ENCODE measurements at places on chromosomes 2 and 18.

- no peak for DNase-seq
Measured at GRCh38 chr2:225164401-225165050, 122.3 kb upstream of the DOCK10 start.

GRCh38 chr2:177312562-177312961 is 48.0 kb upstream of the NFE2L2 start:
- no peak for DNase-seq

DNA sequence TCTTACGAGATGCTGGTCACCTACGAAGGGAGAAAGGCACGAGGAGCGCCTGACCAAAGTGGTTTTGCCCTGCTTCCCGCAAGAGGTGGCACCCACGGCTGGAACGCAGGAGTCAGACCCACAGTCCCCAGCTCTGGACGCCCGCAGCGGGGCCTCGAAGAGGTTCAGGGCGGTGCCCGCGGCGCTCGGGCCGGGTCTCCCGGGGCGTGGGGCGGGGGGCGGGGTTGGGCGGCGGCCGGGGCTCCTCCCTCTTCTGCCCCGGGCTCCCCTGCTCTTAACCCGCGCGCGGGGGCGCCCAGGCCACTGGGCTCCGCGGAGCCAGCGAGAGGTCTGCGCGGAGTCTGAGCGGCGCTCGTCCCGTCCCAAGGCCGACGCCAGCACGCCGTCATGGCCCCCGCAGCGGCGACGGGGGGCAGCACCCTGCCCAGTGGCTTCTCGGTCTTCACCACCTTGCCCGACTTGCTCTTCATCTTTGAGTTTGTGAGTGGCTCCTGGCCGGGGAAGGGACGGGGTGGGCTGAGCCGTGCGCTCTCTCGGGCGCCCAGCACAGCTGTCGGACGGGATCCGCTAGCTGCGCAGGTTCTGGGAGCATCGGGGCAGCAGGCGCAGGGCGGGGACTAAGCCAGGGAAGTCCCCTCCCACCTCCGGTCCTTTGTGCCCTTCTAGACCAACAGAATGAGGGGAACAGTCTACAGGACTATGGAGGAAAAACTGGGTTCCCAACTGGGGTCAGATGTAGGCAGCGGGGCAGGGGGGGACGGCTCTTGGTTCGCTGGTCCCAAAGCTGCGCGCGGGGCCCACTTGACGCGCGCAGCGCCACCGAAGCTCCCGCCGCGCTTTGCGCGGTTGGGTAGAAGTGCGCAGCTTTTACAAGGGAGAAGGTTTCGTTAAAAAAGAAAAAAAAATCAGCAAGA is at the start of gene MAL:
MAL (plus strand) TSS at position 303 of the 914 bp plus-strand sequence; CDS start at position 388, 85 bp downstream.
- DNase-seq = no peak

GRCh38 chr2:88671786-88672427 is 19.6 kb upstream of the RPIA start:
- DNase-seq = peak; percentile 19

GRCh38 chr2:85439025-85439472 is 20.5 kb downstream of the SH2D6 start:
- no peak for DNase-seq

DNA sequence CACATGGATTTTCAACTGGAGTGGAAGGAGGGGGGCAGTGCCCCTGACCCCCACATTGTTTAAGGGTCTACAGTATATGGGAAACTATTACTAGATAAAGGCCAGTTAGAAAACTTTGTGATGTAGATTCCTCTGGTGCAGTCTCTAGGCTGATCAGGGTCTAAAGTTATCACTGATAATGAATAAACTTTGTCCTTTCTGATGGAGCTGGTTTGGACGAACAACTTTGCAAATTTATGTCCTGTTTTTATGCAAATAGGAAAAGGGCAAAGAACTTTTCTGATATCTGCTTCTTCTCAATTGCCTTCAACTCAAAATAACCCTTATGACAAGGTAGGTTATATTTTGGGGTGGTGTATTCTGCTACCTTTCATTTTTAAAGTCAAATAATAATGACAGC is 829.2 kb upstream of the ACVR2A start:
- DNase-seq = no peak

GRCh38 chr2:10030311-10030736 is 13.0 kb upstream of the KLF11 start:
- DNase-seq = no peak

DNA sequence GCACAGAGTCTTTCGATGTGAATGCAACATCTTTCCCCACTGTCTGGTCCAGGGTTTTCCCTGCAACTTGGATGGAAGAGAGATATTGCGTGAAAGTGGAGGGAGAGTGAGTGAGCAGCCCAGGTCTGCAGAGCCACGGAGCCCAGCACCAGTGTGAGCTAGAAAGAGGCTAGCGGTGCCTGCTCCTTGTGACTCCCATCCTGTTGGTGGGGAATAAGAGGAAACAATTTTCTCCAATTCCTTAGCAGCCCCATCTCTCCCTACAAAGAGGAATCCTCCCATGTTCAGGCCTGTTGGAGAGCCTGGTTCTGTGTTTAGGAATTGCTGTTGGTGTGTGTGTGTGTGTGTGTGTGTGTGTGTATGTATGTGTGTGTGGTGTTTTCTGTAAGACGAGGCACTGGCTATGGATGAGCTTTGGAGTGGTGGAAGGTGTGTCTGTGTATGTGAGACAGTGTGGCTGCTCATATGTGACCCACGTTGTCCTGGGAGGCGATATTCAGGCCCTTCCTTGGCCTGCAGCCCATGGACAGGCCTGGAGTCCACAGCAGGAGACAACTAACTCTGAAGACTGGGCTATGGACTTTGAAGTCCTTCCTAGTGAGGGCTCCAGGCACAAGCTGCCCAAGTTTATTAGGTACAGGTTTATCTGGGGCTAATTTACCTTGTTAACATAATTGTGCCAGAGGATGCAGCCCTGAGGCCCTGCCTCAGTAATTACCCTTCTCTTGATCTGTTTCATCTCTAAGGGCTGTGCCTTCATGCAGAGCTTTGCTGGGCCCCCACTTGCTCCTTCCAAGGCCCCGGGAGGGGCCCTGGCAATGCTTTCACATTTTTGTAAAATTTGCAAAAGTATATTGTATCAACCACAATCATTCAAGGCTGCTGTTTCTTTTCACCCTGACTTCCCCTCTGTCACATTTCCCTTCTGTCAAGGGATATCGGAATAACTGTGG is 88.6 kb upstream of the HAAO start:
- no peak for DNase-seq

DNA sequence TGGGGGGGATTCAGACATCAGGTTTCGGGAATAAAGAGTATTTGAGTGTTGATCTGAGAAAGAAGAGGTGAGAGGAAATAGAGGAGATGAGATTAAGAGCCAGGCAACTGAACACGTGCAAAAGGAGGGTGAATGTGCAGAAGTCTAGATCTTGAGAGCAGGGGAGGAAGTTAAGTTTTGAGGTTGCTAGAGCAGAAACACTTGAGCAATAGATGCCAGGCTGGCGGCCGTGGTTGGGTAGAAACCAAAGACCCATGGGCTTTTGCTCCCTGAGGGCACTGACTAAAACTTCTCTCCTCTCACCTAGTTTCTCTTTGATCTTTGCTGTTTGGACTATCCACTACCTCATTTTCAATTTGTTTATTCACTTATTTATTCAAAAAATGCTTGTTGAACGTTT is 116.0 kb downstream of the CDC42EP3 start:
- DNase-seq = no peak

DNA sequence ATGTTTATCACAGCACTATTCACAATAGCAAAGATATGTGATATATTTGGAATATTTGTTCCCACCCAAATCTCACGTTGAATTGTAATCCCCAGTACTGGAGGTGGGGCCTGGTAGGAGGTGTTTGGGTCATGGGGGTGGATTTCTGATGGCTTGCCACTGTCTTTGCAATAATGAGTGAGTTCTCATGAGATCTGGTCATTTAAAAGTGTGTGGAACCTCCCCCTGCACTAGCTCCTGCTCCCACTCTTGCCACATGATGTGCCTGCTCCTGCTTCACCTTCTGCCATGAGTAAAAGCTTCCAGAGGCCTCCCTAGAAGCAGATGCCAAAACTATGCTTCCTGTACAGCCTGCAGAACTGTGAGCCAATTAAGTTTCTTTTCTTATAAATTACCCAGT is 72.2 kb upstream of the DYNC1I2 start:
- DNase-seq = no peak

- DNase-seq = no peak
Measured at GRCh38 chr2:61704364-61704763, 149.5 kb downstream of the FAM161A start.

- DNase-seq = no peak
Measured at GRCh38 chr2:235051436-235052260, 99.8 kb downstream of the SH3BP4 start.

DNA sequence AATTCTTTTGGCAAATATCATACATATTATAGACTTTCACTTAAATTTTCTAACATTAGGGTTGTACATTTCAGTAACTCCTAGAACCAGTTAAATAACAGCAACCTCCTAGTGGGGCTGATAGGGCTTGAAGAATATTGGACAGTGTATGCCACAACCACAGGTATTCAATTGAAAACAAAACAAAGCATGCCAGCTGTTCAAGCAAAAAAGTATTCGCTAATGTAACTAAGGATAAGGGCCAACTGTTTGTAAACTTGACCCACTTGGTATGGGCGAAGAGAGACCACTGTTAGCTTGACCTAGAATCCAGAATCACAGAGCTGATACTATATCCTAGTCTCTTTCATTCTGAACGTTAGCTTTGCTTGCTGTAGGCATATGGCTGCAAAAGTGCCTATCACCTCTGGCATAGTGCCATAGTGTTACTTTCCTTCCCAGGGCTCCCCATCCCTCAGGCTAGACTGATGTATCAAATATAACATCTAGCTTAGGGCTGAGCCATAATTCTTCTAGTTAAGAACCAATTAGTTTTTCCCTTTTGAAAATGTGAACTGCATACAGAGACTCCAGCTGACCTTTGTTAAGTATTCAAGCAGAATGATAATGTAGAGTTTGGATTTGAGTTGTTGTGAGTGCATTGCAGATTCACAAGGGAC is 458.8 kb upstream of the NRXN1 start:
- no peak for DNase-seq

DNA sequence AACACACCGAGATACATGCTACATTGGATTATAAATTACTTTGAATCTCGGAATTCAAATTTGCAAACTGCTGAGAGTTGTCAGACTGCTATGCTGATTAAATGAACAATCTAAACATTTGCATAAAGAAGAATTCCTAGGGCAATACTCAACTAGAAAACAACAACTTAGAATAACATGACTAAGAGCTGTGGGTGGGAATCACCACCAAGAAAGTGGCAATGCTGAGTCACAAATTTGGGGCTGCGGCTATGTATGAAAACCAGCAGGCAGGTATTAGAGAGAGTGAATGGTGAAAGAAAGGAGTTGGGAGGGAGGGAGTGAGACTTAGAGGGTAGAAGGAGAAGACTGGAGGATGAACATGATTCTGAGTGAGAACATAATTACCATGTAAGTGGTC is 559.5 kb downstream of the PIK3C3 start:
- no peak for DNase-seq

- no peak for DNase-seq
Measured at GRCh38 chr2:202014759-202015211, 18.9 kb upstream of the FZD7 start.

GRCh38 chr2:73983322-73984202 is 1.1 kb upstream of the TET3 start:
- no peak for DNase-seq

DNA sequence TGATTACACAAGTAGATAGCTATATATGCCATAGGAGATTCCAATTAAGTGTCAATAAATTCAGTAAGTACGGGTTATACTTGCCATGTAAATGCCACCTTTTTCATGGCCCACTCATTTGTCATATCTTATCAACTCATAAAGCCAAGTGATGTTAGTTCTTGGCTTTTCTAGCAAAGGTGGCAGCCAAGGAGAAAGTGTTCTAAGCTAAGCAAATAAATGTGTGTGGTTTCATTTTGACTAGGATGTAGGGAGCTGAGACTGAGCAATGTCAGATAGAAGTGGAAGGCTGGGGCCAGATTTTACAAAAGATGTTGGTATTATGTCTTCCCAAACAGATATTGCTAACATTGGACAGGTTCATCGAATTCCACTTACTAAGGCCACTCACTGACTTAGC is 952.0 kb downstream of the SLC4A3 start:
- no peak for DNase-seq

DNA sequence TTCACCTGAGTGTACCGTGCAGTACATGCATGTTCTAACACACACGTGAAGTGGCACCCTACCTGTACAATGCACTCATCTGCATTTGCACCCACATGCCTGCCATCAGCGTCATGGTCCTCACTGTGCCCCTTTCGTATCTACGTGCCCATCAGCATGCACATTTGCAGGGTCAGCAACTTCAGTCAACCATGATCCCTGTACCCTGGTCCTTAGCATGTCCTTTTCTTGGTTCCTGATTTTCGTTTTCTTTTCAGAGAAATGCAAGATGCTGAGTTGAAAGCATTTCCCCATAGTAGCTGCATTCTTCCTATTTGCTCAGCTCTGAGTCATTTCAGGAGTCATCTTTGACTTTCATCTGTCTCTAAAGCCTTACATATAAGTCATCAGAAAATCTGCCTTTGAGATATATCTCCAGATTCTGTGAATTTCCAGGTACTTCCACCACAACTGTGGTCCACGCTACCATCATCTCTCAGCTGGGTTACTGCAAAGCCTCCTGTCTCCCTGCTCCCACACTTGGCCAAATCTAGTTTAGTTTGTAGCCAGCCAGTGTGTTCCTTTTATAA is 14.7 kb upstream of the PUM2 start:
- peak; percentile 86 for DNase-seq

DNA sequence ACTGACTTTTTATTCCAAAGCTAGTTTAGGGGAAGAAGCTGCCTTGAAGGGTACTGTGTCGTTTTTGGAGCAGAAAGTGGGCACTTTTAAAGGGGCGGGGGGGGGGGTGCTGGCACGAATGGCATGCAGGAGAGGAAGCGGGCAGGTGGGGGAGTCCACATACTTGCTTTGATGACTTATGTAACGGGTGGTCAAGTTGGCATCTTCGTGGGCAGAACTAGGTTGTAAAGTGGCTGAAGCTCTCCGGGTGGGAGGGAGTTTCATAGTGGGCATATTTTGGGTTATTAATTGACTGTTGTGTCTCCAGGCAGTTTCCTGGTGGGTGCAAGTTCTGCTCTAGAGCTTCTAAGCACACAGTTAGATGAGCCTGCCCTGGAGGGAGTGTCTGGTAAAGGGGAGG is 19.9 kb downstream of the PCARE start:
- DNase-seq = no peak

GRCh38 chr2:49035481-49035880 is 118.8 kb downstream of the FSHR start:
- DNase-seq = no peak

DNA sequence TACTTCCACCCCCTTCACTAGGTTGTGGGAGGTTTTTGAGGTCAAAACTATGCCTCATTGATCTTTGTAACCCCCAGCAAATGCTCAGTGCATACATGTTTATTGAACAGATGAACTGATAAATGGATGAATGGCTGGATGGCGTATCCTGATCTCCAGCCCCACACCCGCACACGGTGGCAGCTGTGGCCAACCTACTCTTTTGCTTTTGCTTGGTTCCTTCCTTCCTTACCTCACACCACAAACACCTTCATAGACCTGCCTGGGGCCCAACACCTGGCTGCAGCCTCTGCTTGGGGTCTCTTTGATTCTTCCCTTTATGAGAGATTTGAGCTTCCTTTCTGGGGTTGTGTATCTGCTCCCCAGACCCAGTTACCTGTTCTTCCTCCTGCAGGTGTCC is 25.9 kb downstream of the SPP2 start:
- no peak for DNase-seq

- DNase-seq = no peak
Measured at GRCh38 chr18:53458944-53459580, 765.4 kb downstream of the MBD2 start.

GRCh38 chr2:226888971-226889370 is 53.1 kb downstream of the RHBDD1 start:
- DNase-seq = no peak

- no peak for DNase-seq
Measured at GRCh38 chr2:111216811-111217652, 96.3 kb downstream of the BCL2L11 start.

Data from GM12864 (cell line).